ENCODE measurements at places on chromosomes 1 and 21.

- no peak for DNase-seq
Observed at GRCh38 chr1:243432136-243432535, 176.3 kb downstream of the SDCCAG8 start.

GRCh38 chr1:51664421-51665240, 47.7 kb downstream of the OSBPL9 start:
- no peak for DNase-seq

- no peak for DNase-seq
Observed at GRCh38 chr1:89808441-89809117, 12.3 kb upstream of the LRRC8D start.

DNA sequence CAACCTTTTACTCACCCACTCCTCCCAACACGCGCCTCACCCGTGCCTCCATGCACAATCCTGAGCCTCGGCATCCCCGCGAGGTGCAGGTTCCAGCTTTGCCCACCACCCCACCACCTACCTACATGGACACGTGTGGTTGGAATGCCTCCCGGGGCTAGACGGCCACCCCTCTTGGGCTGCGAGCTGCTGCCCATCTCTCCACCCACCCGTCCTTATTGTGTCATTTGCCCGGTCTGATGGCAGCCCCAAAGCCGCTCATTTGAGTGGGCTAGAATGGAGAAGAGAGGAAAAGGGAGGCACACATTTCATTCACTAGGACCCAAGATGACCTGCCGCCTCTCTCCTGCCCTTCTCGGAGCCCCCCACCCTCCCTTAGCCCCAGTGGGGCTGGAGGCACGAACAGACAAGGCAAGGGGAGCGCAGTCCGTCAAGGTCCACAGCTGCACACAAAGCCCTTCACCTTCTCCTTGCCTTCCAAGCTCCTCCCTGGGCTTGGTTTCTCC, 785 bp downstream of the ZNF697 start:
- no peak for DNase-seq

DNA sequence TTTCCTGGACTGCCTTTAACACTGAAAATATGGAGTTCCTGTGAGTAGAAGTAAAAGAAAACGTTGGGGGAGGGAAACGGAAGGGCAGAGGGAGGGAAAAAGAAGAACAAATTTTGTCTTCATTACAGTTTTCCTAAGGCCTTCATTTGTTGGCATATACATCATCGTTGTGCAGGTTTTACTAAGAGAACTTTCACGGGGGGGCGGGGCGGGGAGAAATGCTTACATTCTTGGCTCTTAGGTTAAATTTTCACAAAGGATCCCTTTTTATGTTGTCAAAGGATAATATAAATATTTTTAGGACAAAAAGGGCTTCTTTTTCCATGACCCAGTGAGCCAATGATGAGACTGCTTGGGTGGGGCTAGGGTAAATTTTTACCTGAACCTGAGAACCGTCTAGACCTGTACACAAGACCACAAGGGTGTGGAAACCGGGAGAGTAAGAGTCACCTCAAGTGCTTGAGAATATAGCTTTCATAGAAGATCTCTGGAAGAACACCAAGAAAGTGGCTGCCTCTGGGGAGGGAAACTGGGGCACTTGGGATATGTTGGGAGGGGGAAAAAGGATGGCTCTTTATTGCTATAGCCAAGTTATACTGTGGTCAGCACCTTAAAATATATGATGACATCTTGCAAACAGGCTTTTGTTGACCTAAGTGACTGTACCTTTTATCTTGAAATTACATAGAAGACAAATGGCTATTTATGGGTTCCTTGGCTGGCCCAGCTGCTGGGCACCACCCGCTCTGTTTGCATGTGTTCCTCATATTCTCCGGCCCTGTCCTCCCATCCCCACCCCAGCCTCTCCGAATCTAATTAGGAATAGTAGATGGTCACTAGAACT, 2.0 kb upstream of the UTP25 start:
- no peak for DNase-seq

GRCh38 chr1:239761509-239761908, 330.2 kb upstream of the FMN2 start:
- no peak for DNase-seq

DNA sequence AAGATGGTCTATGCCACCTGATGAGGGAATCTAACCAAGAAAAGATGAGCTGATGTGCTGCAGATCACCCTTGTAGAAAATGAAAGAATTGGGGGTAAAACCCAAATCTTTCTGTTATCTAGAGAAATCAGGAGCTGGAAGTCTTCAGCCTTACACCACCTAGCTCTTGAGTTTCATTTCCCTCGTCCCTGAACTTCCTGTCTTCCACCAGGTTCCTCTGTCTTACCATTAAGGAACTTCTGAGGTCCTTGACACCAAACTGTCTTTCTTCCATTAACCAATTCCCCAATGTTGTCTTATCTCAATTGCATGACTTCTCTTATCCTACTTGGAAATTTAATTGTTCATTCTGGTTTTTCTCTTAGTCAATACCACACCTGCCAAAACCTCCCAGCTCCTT, 31.5 kb downstream of the LPAR3 start:
- DNase-seq: no peak

- DNase-seq: no peak
Observed at GRCh38 chr1:168138134-168138533, 1.4 kb upstream of the GPR161 start.

DNA sequence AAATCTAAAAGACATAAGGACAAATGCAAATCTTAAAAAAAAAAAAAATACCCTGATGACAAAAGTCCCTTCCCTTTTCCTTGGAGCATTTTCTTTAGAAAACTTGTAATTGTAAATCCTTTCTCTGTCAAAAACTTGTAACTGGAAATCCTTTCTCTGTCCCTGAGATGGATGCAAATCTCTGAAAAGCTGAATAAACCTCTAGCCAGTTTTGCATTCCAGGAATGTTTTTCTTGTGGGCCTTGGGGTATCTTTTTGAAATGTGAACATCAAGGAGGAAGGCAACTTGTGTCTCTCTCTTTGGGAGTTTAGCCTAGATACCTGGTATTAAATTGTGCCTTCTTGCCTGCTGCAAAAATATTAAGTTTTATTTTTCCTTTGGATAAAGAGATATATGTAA, 305.3 kb downstream of the KCNT2 start:
- no peak for DNase-seq

GRCh38 chr1:85322655-85323054, 46.2 kb upstream of the BCL10 start:
- DNase-seq: no peak

DNA sequence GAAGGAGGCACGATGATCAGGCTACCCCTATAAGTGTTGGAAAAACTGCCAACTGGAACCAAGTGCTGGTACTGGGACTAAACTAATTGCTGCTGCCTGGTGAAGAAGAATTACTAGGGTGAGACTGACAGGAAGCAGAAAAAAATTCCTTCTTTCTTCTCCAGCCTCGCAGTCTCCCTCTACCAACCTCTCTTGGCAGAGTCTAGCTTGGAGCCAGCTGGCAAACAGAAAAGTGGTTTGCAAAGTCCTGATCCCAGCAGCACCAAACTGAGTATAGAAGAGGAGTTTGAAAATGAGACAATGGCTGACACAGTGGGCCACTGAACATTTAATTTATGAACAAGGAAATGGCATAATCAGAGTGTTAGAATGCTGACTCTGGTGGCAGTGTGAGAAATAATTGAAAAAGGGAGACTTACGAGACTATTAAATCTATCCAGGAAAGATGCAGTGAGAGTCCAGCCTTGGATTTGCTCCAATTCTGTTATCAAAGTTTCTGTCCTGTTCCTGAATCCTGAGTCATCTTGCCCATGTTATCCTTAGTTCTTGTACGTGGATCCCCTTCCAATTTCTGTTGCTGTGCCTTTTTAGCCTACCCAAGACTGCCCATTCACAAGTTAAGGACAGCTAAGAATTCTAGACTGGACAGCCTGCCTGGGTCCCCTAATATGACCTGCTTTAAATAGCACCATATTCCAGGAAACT, 23.7 kb upstream of the DISP1 start:
- no peak for DNase-seq

DNA sequence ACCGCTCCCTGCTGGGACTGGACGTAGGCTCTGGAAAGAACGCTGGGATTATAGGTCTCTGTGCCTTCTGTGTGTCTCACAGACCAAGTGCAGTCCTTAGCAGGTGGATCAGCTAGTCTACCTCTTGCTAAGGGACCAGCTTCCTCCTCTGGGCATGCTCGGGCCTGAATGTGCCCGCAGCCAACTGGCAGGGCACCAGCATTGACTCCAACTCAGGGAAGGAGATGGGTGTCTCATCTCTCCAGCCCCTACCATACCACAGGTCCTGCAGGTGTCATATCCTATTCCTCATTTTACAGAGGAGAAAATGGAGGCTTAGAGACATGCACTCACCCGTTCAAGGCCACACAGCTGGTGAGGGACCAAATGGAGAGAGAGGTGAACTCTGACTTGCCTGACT, 340.2 kb downstream of the PTPRU start:
- no peak for DNase-seq

GRCh38 chr21:20789729-20790500, 208.3 kb upstream of the NCAM2 start:
- DNase-seq: no peak

DNA sequence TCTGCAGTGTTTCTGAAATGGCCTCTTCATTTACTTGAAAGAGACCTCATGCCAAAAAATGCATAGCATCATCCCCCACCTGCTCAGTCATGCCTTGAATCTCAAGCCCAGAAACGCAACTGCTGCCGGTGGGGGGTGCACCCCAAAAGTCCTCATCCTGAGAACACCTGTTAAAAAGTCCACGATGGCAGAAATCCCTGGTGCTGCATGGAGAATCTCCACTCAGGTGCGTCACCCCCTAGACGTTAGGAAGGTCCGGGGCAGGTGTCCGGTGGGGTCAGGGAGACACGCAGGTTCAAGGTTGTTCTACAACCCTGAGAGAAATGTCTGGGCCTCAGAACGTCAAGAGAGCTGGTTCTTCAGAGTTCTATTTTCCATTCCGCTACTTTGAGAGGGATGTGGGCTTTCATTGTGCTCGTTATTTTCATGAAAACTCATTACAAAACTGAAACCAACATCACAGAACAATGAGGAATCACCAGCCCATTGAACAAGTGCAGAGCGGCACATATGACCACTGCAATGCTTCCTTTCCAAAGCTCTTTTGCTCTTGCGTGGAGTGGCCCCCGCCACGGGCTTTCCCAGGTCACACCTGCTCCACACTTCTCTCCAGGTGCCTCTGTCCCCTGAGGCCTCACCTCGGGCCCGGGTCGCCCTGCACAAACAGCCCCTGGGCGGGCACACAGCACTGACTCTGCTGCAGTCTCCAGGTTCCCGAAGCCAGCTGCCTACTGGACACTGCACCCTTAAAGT, 201.9 kb downstream of the TOMM20 start:
- DNase-seq: no peak

GRCh38 chr1:81296601-81297000, 504.1 kb upstream of the ADGRL2 start:
- DNase-seq: no peak

GRCh38 chr1:1021010-1021919, 1.3 kb downstream of the AGRN start:
- DNase-seq: no peak

GRCh38 chr1:173478094-173478674, 1.0 kb downstream of the PRDX6 start:
- no peak for DNase-seq

DNA sequence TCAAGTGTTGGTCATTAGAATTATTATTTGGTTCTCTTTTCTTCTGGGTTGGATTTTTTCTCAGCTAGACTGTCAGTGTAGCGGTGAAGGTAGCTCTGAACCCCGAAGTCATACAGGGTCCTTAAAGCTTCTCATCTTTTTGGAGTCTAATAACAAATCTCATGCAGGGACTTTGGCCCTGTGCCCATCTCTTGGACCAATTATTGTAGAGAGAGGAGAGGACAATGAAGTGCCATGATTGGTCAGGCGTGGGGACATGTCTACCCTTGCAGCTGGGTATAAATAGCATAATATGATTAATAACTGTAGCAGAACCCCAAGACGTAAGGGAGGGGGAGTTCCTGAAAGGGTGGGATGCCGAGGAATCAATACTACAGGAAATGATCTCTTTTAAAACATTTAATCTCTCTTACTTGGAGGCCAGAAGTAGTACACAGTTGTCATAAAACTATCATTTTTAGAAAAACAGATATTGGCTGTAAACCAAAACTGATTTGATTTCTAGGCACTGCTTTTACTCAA, 8.8 kb downstream of the MAGI3 start:
- no peak for DNase-seq

- DNase-seq: no peak
Observed at GRCh38 chr21:16211339-16212303, 481.8 kb downstream of the USP25 start.

DNA sequence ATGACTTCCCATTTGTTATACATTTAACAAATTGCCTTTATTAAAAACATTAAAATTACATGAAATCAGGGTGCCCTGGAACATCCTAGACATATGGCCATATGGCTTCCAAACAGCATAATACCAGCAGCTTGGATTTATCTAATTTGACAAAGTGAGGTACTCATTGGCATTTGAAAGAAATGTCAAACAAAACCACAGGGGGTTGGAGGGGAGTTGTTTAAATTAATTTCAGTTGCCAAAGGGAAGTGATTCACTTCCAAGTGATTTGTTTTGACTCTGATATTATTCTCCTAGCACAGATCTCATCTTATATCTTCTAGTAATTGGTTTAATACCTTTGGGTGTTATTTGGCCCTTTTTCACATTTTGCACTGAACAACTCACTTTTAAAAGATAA, 24.5 kb upstream of the POU2F1 start:
- no peak for DNase-seq

GRCh38 chr1:6248161-6248776, 4.3 kb downstream of the HES3 start:
- no peak for DNase-seq

DNA sequence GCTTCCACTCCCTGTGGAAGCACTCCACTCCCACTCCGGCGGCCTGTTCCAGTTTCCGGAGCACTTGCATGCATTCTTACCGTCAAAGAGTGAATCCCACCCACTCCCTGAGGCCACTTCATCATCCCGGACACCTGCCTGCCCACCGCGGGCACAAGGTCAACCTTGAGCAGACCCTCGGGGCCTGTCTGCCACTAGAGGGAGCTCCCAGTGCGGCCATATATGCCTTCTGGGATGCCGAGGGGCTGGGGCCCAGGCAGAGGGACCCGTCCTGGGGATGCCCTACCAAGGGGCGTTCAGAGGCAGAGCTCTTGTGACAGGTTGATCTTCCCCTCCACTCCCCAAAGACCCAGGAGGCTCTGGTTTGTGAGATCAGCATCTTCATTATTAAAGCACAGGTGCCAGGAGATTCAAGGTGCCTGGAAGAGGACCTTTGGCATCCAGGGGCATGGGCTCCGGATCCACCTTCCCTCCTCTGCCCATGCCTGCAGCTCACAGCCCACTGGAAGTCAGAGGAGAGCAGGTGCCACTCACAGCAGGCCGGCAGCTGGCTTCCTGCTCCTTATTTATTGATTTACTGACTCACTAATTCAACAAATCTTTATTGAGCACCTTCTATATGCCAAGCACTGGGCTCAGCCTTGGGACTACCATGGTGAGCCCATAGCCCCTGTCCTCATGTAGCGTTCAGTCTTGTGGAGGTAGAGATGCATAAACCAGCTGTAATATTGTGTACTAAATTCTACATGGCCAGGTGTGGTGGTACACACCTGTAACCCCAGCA, 47.3 kb downstream of the UBIAD1 start:
- no peak for DNase-seq

GRCh38 chr1:33436557-33437285, 5.8 kb upstream of the PHC2 start:
- no peak for DNase-seq

GRCh38 chr1:9808459-9808858, 15.3 kb downstream of the CLSTN1 start:
- DNase-seq: no peak

- no peak for DNase-seq
Observed at GRCh38 chr21:43943512-43944077, 68.5 kb upstream of the TRAPPC10 start.
